Iris pigment epithelial cell (primary cell): ENCODE measurements at places on chromosomes 2 and 18.
A peak's percentile ranks its signal among the peaks of the same experiment; 100 is the strongest.

DNA sequence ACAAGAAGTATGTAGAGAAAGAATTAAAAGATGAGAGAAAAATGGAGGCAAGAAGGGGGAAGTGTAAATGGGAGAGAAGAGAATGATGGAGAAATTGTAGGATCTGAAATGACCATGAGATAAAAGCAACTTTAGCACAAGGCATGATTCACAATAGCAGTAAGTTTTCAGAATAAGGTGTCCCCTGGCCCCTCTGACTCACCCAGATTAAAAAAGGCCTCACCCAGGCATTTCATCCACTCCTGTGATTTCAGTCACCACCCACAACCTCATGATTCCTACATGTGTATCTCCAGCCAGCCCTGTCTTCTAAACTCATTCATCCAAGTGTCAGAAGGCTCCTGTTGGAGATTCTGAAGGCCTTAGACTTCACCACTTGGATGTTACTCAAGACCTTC lies 56.6 kb downstream of the SP100 start:
- peak; percentile 86 for DNase-seq

DNA sequence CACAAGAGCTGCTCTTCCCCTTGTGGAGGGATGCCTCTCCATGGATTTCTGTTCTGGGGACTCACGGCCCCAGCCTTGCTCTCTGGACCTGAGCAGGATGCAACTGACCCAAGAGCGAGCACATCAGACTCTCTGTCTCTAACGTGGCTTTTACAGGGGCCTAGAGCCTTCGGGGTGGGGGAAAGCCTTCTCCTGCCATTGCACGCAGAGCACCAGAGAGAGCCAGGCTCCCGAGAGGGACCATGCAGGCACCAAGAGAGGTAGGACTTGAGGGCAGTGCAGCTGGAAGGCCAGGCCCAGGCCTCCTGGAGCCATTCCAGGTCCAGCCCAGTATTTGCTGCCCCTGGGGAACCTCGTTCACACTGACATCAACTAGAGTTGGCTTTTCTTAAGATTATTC lies 475.6 kb upstream of the MYT1L start:
- DNase-seq, result no peak

DNA sequence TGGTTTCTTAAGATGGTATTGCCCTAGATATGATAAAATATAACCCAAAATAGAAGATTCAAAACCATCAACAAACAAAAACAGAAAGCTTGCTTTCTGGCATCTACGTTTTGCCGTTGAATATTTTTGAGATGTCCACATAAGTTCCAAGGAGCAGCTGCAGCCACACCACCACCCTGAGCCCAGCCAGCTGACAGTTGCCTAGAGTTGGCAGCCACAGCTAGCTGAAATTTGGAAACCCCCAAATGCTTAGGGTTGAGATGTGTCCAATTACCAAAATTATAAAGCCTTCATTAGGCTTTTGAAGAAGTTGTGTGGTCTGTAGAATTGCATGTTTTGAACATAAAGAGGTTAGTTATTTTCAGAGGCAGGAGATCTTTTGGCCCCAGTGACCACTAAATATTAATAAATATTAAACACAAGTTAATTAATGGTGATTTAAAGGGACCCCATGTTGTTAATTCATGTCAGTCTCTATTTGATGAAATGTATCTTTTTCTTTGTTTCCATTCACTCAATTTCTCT lies 118.1 kb upstream of the DTNA start:
- no peak for DNase-seq

DNA sequence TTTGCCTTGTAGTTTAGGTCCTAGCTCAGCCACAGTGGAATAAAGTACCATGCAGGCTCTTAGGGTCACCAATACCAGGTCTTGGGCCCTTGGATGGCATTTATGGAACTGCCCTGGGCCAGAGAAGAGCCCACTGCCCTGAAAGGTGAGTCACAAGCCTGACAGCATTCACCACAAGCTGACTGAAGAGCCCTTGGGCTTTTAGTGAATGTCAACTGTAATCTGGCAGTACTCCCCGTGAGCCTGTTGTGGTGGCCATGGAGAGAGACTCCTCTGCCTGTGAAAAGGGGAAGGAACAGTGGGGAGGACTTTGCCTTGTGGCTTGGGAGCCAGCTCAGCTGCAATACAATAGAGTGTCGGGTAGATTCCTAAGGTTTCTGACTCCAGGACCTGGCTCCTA lies 1389.7 kb downstream of the DSC3 start:
- no peak for DNase-seq

GRCh38 chr2:175844169-175844568 lies 157.9 kb downstream of the LNPK start:
- peak; percentile 70 for DNase-seq

DNA sequence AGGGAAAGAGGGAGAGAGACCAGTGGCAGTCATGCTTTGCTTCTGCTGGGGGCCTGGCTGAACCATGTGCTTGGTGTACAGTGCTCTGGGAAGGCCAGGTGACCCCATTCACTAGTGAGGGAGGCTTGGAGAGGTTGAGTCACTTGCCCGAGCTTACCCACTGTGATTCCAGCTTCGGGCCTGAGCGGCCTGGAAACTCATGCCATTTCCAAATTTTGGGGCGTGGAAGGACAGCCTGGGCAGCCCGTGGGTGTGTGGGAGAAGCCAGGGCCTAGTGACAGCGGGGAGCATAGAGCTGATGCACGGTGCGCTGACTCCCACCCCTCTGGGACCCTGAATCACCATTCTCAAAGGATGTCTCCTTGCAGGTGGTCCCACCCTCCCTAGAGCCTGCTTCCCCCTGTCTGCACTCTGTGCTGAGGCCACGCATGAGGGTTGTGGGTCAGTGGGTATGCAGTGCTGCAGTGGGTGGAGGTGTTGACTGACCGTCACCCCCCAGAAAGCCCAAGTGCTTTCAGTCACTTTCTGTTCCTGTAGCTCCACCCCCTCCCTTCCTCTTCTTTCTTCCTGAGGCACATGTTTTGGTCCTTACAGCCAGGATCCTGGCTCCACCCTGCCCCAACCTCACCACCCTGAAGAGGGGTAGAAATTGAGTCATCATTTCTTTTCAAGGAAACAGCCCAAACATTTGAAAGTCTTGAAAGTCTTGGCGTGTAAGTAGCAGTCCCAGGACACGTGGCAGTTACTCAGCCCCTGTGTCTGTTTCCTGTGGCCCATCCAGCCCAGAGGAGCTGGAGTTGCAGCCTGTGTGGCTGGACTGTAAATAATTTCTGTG lies 69.3 kb upstream of the MCFD2 start:
- DNase-seq, result peak; percentile 93

DNA sequence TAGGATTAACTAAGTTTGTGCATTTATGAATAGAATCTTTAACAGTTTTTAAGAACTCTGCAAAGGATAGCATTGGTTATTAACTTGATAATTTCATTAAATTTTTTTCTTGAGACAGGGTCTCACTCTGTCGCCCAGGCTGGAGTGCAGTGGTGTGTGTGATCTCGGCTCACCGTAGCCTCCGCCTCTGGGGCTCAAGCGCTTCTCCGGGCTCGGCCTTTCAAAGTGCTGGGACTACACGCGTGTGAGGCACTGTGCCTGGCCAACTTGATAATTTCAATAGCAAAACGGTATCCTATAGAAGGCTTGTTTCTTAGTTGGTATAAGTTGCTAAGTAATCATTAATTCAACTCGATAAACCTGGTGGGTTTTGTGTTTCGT lies 38.0 kb downstream of the ADNP2 start:
- peak; percentile 14 for DNase-seq

- no peak for DNase-seq
These were observed 141.6 kb downstream of the CCDC148 start for GRCh38 chr2:158315000-158315399.

- DNase-seq, result no peak
These were observed 76.8 kb downstream of the DYSF start for GRCh38 chr2:71530211-71530610.

GRCh38 chr2:191215230-191215629 lies 30.0 kb upstream of the MYO1B start:
- no peak for DNase-seq

DNA sequence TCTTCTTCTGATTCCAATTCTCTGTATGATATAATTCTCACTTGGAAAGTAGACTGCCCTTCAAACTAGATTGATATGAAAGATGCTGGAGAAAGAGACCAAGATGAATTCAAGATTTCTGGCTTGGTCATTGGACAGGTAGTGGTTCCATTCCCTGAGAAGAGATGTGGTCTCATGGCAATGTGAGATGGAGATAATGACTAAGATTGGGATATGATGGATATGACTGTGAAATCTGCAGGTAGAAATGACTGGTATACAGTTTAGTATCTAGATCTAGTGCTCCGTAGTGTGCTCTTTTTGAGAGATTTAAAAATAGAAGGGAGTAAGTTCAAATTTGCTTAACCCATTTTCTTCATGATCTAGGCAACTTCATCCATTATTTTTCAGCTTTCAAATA lies 425.4 kb upstream of the TRIB2 start:
- no peak for DNase-seq

DNA sequence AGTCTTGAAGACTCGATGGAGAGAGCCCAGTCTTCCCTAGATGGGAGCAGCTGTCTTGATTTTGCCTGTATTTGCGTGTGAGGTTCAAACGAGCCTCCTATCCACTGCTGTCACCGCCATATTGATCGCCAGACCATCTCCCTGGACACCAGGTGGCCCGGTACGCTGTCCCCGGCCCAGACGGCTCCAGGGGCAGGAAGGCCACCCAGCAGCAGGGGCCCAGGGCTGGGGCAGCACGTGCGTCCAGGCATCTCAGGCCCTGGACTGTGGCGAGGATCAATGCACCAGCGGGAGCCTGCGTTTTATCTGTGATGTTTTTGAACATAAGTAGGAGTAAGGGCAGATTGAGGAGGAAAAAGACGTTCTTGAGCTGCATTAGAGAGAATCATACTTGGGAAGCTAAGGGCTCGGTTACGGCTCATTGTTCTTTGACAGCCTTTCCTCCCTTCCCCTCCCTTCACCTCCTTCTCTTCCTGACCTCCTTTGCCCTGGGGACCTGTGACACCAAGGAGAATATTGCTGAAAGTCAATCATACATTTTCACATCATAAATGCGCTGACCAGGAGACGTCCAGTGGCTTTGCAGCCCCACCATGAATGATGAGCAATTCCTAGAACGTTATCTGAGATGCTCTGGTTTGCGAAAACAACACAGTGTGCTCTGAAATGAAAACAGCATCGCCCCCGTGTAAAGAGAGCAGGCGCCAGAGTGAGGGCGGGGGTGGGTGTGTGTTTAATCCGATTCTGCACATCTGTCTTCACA lies 711.2 kb upstream of the SALL3 start:
- DNase-seq, result no peak

- DNase-seq, result no peak
These were observed 42.2 kb downstream of the FRZB start for GRCh38 chr2:182824056-182824766.

DNA sequence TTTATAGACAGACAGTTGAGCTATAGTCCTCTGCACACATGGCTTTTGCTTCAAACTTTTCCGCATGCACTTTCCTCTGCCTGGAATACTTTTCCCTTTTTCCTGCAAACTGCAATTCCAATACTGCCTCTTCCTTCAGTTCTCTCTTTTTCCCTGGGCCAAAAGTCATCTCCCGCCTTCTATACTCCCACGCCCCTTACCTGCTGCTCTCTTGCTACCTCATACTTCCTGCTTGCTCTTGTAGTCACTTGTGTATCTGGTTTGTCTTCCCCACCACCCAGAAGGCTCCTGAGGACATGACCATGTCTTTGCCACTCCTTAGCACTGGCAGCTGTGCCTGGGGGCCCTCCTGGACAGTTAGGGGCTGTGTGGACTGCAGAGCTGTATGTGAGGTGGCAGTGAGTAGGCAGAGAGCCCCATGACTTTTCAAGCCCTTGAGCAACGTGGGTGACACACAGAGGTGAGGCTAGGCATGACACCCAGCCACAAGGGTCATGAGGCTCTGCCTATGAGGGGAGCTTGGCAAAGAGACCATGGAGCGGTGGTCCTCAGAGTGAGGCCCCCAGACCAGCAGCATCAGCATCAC lies 23.2 kb downstream of the SPEG start:
- DNase-seq, result no peak

GRCh38 chr2:8248623-8248957 lies 433.3 kb upstream of the ID2 start:
- no peak for DNase-seq

- no peak for DNase-seq
These were observed 14.2 kb downstream of the ANO7 start for GRCh38 chr2:241202681-241203080.

DNA sequence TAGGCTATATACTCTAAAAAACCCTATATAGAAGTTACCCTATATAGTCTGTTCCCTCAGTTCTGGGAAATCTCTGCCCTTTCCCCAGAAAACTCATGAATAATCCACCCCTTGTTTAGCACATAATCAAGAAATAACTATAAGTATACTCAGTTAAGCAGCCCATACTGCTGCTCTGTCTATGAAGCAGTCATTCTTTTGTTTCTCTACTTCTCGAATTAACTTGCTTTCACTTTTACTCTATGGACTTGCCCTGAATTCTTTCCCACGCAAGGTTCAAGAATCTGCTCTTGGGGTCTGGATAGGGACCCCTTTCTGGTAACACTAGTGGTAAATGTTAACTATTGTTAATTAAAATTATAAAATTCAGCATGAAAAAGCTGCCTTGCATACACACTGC lies 17.4 kb upstream of the AP1S3 start:
- no peak for DNase-seq

- no peak for DNase-seq
These were observed 86.4 kb upstream of the SLC35G4 start for GRCh38 chr18:11522992-11523391.

DNA sequence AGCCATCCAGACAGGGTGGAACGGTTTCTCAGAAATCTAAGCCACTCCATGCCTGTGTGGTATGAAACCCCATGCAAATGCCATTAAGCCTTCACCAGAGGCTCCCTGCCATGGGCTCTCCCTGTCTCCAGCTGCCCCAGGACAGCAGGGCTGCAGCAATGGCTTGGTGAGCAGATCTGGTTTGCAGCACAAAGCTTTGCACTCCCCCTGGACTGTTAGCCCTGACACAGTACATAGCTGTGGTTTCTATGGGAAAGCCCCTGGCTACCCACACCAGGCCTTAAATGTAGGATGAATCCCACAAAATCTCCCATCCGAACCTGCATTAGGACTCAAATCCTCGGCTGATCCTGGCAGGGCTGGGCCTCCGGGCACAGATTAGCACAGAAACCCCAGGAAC lies 291.6 kb downstream of the TNS1 start:
- peak; percentile 73 for DNase-seq

- peak; percentile 53 for DNase-seq
These were observed 156.6 kb upstream of the ETAA1 start for GRCh38 chr2:67240507-67240906.

DNA sequence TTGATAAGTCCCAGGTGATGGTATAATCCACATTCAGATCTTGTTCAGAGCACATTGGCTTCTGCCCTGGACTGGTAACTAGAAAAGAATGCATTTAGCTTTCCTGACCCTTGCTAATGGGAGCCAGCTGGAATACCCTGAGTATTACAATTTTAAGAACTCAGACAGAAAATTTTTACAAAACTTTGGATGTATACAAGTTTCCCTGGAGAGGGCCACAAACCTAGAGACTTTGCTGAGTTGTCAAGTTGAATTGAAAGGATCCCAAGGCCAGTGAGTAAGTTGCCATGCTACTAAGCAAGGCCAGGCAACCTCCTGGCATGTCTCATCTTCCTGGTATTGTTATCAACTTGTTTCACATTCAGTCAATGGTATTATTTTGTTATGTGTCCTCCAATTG lies 20.0 kb upstream of the NABP1 start:
- peak; percentile 58 for DNase-seq
